ENCODE measurements at places on chromosomes 2 and 18. TPM values are rescaled to one million over a fixed set of nuclear protein-coding genes. Genes with fewer than 3 reads are reported as not detected.
A peak's percentile ranks its signal among the peaks of the same experiment; 100 is the strongest.

C2orf66 gene
- total RNA-seq, result 0.51 TPM

MAP4K4 gene
- total RNA-seq, result 133 TPM

CGREF1 gene
- total RNA-seq, result 18.7 TPM

INPP5D gene
- total RNA-seq, result 0.26 TPM

CPLX4 gene
- total RNA-seq, result not detected

REEP1 gene
- 0.06 TPM for total RNA-seq

CCDC74A gene
- total RNA-seq, result 6.5 TPM

SLC8A1 gene
- total RNA-seq, result 1.6 TPM

SERPINB11 gene
- not detected for total RNA-seq

DES gene
- not detected for total RNA-seq

DNA sequence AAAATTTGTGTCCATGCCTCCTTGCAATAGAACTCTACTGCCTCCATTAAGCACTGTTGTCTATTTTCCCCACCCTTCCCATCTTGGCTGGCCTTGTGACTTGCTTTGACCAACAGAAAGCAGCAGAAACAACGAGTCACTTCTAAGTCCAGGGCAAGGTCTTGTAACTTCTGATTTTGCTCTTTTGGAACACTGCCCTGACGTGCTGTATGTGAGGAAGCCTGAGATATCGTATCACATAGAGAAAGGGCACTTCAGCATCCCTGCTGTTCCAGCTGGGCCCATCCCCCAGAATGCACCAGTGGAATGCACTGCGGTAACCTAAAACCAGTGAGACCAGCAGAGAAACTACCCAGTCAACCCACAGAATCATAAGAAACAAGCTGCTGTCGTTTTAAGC lies 28.1 kb downstream of the NCKAP1 start:
- peak; percentile 10 for DNase-seq

GRCh38 chr2:191103774-191104173 lies 47.0 kb downstream of the STAT4 start:
- DNase-seq, result no peak

GRCh38 chr2:47719099-47719498 lies 63.8 kb upstream of the MSH6 start:
- no peak for DNase-seq

DNA sequence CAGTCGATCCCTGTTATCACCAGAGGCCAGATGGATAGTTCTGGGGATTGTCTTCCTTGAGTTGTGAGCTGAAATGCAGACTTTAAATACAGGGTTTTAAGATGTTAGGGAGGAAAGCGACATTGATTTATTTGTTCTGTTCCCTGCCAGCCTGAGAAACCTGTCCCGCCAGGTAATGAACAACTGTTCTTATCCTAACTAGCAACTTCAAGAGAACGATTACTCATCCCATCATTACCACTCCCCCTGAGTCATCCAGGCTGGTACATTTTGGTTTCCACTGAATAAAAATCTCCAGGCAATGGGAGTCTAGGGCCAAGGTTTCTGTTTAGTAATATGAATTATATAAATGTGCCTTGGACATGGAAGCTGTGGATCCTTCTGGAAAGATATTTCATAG lies 131.2 kb downstream of the LYPD6B start:
- peak; percentile 94 for DNase-seq

DNA sequence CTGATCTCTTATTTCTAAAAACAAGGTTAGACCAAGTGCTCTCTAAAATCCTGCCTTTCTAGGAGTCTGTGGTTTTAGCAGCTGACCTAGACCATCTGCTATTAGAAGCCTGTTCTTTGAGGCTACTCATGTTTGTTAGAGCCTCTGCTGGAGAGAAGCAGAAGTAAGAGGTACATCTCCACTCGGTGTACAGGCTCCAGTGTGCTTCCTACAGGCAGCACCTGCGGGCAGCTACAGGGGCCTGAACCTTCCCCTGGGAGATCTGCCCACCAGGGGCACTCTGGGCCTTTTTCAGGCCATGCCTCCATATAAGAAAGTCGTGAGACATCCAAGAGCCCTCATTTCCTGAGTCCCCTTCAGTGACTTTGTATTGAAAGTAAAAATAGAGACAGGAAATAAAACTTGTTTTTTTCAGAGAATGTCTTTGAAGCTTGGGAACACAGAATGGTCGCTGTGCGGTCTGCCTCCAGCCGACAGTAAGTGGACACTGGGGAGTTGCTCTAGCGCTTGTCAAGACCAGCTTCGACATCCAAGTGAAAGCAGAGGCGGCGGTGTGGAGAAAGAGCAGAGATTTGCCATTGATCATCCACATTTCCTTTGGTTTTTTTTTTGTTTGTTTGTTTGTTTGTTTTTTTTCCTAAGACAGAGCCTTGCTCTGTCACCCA lies 31.7 kb downstream of the ONECUT2 start:
- no peak for DNase-seq

GRCh38 chr2:45578056-45578843 lies 32.8 kb downstream of the SRBD1 start:
- peak; percentile 43 for DNase-seq

GRCh38 chr2:9630117-9630735 lies 571 bp downstream of the YWHAQ start:
- DNase-seq, result peak; percentile 58

- no peak for DNase-seq
These were observed 326.3 kb upstream of the MYT1L start for GRCh38 chr2:2657121-2657962.

DNA sequence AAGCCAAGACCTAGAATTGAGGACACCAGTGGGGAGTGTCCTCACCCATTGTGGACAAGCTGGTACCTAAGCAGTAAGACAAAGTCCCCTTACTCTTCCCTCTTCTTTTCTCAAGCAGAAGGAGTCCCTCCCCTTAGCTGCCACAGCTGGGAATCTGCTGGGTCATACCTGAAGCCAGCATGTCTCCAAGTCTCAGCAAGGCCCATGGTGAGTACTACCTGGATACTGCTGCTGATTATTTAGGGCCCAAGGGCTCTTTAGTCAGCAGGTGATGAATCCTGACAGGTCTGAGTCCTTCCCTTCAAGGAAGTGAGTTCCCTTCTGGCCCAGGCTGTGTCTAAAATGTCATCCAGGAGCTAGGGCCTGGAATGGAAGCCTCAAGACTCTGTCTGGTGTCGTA lies 198.6 kb upstream of the STK17B start:
- DNase-seq, result peak; percentile 9

GRCh38 chr2:169714699-169715098 lies 18.9 kb upstream of the KLHL23 start:
- DNase-seq, result peak; percentile 61

- DNase-seq, result no peak
These were observed 148.8 kb downstream of the INO80D start for GRCh38 chr2:205937211-205937610.

GRCh38 chr2:239294571-239295054 lies 106.2 kb downstream of the HDAC4 start:
- no peak for DNase-seq

DNA sequence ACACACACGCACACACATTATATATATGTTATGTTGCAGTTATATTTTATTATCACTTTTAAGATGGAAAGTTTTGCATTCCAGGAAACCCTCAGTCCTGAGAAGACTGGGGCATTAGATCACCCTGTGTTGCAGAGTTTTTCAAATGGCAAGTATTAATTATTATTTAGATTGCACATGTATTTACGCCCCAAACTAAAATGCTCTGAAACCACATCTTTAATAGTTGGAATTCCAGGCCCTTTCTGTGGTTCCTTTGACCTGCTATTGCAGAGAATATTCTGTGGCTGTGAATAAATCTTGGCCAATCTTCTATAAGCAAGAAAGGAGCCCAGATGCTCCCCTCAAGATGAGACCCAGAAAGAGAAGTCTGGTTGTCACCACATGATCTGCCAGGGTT lies 427.0 kb upstream of the TNP1 start:
- no peak for DNase-seq

- no peak for DNase-seq
These were observed 293.1 kb upstream of the HDAC4 start for GRCh38 chr2:239693761-239694415.

DNA sequence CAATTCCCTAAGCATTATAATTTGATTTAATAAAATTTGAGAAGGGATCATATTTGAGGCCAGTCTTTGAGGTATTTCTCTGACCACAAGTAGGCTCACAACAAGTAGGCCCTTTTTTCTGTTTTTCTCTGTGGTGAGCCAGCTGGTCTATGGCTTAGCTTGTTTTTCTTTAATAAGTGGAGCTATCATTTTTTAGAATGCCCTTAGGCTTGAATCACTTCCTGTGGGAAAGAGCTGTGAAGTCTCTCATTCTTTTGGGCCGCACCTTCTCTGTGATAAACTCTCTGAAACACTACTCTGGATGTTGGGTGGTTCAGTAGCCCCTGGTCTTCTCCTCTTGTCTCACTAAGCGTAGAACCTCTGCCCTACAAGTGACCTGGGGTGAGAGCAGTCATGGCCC lies 235.9 kb downstream of the SUCLG1 start:
- peak; percentile 18 for DNase-seq

DNA sequence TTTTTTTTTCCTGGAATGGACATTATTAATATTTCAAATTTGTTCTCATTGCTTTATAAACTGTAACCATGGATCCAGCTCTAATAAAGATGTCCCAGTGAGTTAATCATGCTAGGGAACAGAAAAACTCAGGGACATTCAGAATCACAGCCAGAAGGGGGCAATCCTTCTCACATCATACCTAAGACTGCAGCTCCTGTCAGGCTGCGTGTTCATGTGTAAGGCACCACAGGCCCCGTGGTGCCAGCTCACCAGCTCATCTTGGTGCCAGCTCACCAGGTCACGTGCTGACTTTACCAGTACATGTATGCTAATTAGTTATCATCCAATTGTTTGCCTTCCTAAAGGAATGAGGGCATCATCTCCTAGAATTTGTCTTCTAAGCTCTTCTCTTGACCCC lies 84.7 kb upstream of the NEDD4L start:
- DNase-seq, result peak; percentile 83

DNA sequence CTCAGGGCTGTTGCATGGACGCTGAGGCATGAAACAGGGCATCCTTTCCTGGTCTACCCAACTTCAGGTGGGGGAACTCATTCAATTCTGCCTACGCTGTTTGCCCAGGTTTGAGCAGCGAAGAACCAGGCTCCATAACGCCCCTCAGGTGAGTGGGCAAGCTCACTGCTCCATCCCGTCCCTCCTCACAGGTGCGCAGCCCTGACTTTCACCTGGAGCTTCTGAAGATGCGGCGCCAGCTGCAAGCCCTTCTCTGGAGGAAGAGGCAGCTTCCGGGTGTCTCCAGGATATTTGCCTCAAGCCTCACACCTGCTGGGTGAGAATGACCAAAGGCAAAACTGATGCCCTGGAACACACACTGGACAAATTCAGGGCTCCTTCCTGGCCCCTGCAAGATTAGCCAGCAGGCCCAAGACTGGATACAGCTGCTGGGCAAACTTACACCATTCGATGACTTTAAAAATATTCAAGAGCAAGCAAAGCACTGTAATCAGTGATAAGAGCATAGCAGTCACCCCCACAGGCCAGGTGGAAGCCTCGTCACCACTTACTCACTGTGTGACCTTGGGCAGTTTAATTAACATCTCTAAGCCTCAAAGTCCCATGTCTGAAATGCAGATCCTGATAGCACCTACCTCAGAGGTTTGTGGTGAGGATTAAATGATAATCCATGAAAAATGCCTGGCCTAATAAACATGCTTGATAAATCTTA lies 97.7 kb downstream of the GYPC start:
- DNase-seq, result no peak

DNA sequence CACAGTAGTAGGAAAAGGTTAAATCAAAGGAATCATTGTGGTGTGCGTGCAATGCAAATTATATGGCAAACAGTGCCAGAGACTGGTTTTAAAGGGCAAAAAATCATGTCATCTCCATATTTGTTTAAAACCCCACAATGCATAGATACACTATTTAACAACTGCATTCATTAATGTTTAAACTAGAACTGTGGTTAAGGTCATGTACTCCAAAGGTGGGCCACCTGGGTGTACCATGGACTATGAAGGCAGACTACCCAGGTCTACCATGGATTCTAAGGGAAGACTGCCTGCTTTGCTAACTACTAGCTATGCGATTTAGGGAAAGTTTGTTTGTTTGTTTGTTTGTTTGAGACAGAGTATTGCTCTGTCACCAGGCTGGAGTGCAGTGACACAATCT lies 356.3 kb downstream of the ZEB2 start:
- no peak for DNase-seq

DNA sequence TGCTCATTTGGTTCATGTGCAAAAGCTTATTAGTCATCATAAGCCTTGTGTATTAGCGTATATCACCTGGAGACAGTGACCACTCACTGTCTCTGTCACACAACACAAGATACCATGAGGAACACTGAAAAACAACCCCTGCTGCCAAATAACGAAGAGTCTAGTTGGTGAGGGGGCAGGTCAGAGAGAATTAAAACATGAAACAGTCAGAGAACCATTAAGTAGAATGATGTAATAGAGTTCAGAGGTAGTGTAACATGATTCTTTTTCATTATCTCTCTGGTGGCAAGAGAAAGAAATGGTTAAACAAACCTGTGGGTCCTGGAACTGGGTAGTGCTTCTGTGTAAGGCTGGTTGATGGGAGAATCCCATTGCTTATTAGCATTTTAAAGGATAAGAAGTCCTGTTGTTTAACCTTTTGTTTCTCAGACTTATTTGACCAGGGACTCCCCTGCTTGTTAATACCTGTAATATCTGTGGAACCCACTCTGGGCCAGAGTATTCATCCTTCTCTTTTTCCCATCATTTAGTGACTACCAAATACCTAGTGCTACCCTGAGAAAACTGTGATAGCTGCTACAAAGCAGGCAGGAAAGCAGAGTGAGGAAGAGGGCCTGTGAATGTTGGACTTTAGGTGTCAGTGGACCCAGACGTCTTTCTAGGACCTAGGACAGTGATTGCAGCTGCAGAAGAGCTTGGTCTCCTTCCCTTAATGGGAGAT lies 38.0 kb downstream of the PTRHD1 start:
- no peak for DNase-seq

GRCh38 chr2:241092677-241093076 lies 9.4 kb downstream of the MTERF4 start:
- DNase-seq, result no peak

GRCh38 chr2:77640924-77641323 lies 118.7 kb upstream of the LRRTM4 start:
- DNase-seq, result no peak

GRCh38 chr18:24021505-24021904 lies 7.0 kb downstream of the TTC39C start:
- no peak for DNase-seq

DNA sequence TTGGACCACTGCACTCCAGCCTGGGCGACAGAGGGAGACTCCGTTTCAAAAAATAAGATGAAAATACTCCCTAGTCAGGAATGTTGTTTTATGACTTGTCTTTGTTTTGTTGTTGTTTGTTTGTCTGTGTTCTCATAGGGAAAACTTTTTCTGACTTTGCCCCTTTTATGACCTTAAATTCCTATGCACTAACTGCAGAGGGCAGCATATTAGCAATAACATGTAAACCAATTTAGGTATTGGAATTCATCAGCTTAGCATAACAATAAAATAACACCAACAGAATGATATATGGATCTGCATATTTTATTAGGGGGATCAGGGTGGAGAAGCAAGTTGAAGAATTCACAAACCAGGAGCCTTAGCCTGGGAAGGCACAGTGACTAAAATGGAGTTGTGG lies 631.5 kb downstream of the SUCLG1 start:
- DNase-seq, result peak; percentile 3

GRCh38 chr2:74532222-74532621 lies 2.5 kb downstream of the HTRA2 start:
- DNase-seq, result peak; percentile 54

Measured in PC-3 (cell line).